ENCODE measurements at places on chromosomes 12 and 14.

- no peak for DNase-seq
Observed at GRCh38 chr12:10967409-10967808, 19.3 kb downstream of the TAS2R50 start.

- no peak for DNase-seq
Observed at GRCh38 chr14:35277179-35277578, 15.0 kb upstream of the PSMA6 start.

GRCh38 chr12:85549640-85550039 lies 269.6 kb downstream of the ALX1 start:
- no peak for DNase-seq

DNA sequence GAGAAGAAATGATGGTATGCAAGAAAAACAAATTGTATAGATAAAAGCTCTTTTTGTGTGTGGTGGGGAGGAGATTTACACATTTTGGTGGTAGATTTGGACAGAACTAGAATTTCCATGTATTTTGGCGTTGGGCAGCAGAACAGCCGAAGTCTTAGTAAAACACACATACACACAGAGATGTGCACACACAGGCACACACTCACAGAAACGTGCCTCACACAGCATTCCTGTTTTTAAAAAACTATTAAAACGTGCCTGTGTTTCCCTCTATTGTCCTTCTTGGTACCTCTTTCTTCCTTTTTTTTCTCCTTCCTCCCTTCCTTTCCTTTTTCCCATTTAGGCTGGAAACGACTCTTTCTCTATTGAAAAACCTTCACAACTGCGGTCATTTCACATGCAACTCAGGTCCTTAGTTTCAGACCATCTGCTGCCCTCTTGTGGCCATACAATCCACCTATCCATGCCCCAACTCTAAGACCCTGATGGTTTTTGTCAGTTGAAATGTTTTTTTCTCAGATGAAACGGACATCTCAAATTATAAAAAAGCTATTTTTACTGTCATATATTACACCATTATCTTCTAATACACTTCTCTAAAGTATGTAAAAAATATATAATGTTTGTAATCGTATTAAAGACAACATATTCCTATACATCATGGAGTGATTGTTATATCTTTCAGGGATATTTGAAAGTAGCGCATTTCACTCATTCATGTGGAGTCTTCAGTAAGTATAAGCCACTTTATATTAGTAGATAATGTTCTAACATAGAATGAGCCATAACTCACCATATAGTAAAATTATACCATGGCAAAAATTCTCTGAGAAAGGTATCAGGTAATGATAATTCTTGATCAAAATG lies 386.7 kb upstream of the NOVA1 start:
- peak; percentile 46 for DNase-seq

GRCh38 chr12:117470804-117471203 lies 109.4 kb upstream of the NOS1 start:
- no peak for DNase-seq

DNA sequence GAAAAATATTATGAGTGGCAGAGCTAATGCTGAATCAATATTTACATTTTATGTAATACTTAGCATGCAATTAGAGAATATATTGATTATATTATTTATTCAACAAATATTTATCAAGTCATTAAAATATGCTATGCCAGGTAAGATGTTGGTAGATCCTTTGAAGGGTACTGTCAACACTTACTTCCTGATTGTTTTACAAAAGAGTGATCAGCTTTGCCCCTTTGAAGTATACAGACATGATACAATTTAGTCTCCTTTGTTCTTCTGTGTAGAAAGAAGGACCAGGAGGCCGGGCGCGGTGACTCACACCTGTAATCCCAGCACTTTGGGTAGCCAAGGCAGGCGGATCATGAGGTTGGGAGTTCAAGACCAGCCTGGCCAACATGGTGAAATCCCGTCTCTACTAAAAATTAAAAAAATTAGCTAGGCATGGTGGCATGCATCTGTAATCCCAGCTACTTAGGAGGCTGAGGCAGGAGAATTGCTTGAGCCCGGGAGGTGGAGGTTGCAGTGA lies 73.9 kb upstream of the IFNG-AS1 start:
- DNase-seq: no peak

DNA sequence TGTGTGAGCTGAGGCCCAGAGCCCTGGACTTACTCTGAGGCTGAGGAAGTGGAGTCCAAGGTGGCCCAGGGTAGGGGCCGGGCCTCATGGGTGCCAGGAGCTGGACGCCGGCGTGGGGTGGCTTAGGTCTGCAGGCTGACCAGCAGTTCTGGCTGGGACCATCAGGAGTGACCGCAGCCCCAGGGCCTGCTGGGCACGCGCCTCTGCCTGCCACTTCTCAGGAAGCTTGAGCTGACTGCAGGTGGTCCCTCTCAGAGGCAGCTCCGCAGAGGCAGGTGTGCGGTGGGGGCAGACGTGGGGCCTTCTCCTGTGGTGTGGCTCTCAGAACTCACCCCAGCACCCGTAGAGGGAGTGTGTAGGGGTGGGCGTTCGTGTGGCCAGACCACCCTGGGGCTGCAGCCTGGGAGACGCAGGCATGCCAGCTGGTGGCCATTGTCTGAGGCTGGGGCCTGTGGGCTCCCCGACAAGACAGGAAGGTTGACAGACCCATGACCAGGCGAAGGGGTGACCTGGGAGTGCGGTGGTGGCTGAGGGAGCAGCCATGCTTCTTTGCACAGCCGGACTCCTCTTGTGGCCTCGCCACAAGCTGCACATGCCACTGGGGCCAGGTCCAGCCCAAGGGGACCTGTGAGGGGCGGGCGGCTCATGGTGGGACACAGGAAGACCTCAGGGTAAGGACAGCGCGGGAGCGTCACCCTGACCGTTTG lies 40.0 kb upstream of the TEX22 start:
- no peak for DNase-seq

DNA sequence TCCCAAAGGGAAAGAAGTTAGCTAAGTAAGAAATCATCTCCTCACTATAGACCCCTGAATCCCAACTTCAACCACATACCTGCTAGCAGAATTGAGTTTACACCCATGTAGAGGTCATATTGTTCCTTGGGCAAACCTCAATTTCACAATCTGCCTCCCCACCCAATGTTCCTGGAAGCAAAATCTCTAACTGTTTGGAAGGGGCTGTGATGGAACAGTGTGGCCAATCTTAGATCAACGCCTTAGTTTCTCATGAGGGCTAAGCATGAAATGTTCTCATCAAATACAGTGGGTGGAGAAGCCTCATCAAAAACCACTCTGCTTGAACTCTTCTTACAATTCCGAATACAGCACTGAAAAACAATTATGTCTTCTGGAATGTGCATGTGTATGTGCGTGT lies 284.0 kb upstream of the NOS1 start:
- no peak for DNase-seq

- no peak for DNase-seq
Observed at GRCh38 chr12:29710104-29710503, 73.6 kb downstream of the TMTC1 start.

GRCh38 chr14:69319911-69320310 lies 60.0 kb downstream of the GALNT16 start:
- DNase-seq: peak; percentile 29

DNA sequence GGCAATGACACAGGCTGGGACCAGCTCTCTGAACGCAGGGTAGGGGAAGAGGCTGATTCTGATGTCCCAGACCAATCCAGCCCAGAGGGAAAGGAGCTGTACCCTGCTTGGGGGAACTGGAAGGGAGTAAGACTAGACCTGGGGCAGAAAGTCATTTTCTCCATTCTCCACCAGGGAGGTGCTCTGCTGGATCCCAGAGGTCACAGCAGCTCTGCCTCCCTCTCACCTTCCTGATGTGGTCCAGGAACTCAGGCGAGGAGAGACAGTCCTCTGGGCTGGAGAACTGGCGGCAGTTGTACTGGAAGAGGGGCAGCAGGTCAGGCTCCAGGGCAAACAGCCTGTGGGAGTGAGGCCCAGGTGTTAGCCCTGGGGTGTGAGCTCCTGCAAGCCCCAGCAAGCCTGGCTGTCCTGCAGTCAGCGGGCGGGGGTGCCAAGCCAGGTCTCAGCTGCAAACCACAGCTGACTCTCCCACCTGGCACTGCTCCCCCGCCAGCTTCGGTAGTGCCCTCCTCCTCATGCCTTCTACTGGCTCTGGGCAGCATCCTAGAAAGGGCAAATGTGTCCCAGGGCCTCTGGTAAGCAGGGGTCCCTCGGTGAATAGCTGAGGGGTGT lies 1.9 kb downstream of the NGB start:
- no peak for DNase-seq

GRCh38 chr14:49863487-49864281 lies 11.1 kb upstream of the NEMF start:
- DNase-seq: no peak

DNA sequence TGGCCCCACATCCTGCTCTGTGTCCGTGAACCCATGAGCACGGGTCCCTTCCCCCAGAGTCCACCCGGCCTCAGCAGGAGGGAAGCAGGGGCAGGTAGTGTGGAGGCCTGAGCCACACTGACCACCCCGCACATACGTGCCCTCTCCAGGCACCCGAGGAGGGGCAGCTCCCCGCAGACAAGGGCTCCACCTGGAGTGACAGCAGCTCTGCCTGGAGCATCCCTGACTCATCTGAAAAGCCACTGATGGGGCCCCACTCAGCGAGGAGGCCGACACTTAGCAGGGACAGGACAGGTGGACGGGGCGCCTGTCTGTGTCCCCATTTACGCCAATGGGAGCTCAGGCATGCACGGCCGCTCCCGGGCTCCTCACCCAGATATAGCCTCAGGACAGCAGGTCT lies 237.6 kb upstream of the SFSWAP start:
- DNase-seq: no peak

DNA sequence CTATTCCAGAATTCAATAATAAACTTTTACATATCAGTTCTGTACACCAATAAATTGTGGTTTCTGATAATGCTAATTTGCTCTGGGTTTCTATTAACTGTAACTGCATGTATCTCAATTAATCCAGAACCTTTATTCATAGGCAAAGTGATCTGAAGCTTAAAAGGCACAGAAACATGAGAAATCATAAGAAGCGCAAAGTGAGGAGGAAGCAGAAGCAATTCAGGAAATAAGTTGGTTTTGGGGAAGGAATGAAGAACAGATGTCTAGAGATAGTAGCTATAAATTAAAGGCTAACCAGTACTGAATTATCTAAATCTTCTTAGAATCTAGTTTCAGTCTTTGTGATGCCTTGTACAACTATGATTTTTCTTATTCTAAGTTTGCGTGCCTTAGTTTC lies 24.6 kb downstream of the KERA start:
- no peak for DNase-seq

DNA sequence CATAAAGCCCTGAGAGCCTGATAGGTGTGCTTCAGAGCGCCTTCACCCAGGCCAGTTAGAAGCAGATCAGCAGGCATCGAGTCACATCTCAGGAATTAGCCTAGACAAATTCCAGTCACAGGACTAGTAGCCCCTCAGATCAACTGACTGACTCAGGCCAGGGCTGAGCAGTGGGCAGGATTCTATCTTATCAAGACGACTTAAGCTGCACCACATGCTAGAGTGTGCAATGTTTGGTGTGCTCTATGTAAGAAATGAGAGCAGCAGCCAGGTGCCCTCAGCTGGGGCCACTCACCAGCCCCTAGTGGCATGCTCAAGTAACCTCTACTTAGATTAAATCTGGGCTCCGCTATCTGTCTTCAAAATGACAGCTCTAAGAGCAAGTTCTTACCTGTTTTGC lies 19.7 kb upstream of the NGB start:
- DNase-seq: no peak

GRCh38 chr12:131620946-131621681 lies 89.8 kb upstream of the SFSWAP start:
- DNase-seq: no peak

DNA sequence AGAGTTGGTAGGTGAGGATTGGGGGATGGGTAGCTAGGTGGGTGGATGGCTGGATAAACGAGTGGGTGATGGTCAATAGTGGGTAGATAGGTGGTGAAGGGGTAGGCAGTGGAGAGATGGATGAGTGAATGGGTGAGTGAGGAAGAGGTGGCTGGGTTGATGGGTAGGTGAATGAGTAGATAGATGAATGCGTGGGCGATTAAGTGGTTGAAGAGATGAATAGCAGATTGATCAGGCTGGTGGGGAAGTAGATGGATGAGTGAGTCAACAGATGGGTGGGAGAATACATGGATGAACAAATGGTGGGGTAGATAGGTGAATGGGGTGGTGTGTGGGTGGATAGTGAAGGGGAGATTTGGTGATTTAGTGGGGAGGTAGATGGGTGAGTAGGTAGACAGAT lies 51.1 kb downstream of the SYNE3 start:
- DNase-seq: no peak

DNA sequence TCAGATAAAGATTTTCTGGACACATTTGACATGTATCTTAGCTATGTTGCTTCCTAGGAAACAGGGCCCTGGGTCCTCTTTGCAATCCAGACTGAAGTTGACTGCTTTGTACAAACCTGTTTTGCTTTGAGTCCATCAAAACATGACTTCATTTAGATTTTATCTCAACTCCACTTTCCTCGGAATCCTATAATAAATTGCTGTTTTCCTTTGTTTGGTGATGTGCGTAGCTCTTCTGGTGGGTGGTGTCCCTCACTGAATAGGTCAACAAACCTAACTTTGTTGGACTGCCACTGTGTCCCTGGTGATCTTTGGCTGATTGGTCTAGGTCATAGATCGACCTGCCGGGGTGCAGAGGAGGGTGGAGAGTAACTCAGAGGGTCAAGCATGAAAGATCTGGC lies 735 bp upstream of the P2RX7 start:
- DNase-seq: no peak

DNA sequence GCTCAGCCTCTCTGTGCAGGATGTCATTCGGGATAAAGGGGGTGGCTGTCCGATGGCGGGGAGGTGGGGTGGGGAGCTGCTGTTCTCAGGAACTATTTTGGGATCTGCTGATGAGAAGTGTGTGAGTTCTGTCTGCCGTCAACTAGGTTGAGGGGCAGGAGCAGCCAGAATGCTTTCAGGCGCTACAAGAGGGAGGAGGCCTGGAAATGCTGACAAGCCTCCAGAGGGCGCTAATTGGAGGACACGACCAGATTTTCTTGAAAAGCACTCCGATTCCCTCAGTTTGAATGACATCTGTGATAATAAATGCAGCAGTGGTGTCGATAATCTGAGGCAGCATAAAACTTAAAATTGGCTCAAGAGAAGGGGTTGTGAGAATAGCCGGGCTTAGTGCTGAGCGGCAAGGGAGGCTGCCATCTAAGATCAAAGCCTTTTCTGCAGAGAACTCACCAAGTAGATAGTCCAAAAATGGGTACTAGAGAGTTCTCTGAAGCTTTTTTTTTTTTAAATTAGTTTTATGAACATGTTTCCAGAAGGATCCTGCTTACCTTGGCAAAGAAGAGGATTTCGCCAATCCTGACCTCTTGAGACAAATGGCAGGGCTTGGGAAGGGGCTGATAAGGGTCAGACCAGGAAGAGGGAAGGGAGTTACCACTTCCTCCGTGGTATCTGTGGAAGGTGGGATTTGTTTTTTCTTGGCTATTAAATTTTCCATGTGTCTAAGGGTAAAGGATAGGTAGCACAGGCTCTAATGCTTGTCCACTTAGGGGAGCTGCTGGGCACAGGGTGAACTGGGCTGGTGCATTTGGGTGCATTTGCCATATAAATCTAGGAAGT lies 94.4 kb downstream of the CRACR2A start:
- no peak for DNase-seq

GRCh38 chr14:64434528-64434927 lies 30.8 kb upstream of the AKAP5 start:
- DNase-seq: no peak

- DNase-seq: no peak
Observed at GRCh38 chr12:78863482-78864402, 832 bp upstream of the SYT1 start.

GRCh38 chr12:59500915-59501314 lies 94.9 kb upstream of the SLC16A7 start:
- no peak for DNase-seq

All from activated CD8-positive, alpha-beta memory T cell treated with anti-CD3 and anti-CD28 coated beads, Interleukin-2, amount 50 U/mL, for 48 hours (primary cell).